Endothelial cell (in vitro differentiated cells): ENCODE measurements at places on chromosomes 16 and 17.

GRCh38 chr17:6669479-6670212 lies 18.1 kb downstream of the C17orf100 start:
- DNase-seq = no peak

GRCh38 chr17:35879773-35880654 lies at the start of gene CCL5:
Gene CCL5, minus strand, starts transcription at chr17:35880360.
- no peak for DNase-seq

DNA sequence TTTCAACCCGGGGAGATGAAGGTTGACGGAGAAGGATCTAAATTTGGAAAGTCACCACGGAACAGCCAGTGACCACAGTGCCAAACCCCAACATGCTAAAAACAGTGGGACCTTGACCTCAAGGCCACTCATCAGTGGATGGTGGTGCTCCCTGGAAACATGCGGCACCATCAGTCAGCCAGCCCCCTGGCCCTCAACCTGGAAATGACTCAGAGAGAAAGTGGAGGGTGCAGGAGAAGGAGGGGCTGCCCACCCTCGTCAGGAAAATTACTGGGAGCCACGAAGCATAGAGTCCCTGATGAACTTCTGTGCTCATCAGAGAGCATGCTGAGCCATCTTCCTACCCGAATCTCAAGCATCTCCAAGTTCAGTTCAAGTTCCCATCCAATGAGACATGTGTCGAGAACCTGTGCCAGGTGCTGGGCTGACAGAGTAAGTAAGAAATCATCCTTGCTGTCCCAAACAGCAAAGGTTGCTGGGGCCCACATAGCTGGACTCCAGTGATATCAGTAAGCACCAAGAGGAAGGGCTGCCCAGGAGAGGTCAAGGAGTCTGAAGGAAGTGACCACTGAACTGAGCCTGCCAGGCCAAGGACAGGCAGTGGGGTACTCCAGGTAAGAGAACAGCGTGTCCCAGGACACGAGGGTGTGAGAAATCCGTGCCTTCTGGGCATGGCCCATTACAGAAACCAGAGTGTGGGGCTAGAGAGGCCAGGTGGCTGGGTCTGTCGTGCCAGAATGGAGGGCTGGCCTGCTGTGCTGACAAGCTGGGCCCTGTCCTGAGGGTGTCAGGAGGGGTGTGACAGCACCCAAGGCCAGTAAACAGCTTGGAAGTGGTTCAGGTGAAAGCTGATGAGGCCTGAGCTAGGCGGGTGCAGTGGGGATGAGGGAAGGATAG lies 5.2 kb downstream of the PECAM1 start:
- no peak for DNase-seq

DNA sequence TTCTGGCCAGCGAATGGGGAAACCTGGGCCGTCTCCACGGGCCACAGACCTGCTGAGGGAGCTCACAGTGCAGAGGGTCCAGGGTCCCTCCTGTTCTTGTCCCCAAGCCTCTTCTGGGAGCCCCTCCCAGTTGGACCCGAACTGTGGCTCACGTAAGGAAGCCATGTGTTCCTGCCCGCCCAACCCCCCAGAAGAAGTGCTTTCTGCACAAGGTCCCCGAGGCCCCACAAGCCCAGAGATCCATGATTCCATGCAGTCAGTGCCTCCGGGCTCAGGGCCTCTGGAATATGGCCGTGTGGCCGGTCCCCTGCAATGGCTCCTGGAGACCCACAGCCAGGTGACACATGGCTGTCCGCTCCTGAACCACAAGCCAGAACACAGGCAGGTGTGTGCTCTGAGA lies 272.4 kb downstream of the C16orf95 start:
- no peak for DNase-seq

GRCh38 chr17:49198211-49198610 lies 12.2 kb downstream of the GNGT2 start:
- no peak for DNase-seq

DNA sequence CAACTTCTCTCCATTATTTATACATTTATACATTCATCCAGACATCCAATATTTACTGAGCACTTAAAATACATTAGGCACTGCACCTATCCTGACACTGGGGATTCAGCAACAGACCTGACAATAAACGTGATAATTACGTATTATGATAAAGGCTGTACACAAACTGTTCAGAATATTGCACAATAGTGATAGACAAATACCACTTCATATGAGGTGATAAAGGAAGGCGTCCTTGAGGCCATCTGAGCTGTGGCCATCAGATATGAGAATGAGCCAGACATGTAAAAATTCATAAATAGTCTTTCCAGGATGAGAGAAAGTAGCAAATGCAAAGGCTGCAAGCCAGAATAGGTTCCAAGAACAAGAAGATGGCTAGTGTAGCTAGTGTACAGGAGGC lies 8.6 kb downstream of the USP32 start:
- no peak for DNase-seq

GRCh38 chr16:85407-85782 lies 7.4 kb downstream of the MPG start:
- DNase-seq = no peak

GRCh38 chr16:75580-76501 lies 2.2 kb upstream of the MPG start:
- peak; percentile 63 for DNase-seq

- no peak for DNase-seq
Observed at GRCh38 chr16:19664166-19664565, 53.9 kb downstream of the KNOP1 start.

DNA sequence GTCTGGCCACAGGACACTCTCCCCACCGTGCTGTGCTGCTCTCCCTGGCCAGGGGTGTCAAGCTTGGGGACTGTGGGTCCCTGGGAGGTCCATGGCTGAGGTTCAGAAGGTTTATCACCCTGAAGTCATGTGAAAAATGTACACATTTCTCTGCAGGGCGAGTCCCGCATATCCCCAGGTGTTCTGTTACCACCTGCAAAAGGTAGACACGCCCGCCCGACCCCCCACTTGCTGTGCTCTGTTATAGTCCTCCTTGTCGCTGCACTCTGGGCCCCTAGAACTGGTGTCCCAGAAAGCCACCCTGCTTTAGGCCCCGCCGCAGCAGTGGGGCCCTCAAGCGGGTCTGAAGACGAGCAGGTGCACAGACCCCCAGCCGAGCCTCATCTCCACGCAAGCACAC lies 11.8 kb downstream of the JPT2 start:
- no peak for DNase-seq

DNA sequence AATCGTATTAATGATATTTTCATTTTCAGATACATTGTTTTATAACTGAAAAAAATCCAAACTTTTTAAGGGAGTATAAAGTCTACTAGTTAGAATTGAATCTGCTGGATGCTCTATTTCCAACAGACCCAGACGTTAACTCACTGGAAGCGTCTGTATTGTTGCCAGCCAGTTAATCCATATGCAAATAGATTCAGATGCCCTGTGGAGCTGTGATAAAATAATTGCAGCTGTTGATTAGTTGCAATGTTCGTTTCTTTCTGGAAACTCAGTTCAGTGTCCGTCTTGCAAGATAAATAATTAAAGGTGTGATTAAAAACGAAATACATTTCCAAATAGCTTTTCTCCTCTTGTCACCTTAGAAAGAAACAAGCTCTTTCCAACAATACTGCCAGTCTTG lies 5.1 kb upstream of the GNA13 start:
- DNase-seq = no peak

DNA sequence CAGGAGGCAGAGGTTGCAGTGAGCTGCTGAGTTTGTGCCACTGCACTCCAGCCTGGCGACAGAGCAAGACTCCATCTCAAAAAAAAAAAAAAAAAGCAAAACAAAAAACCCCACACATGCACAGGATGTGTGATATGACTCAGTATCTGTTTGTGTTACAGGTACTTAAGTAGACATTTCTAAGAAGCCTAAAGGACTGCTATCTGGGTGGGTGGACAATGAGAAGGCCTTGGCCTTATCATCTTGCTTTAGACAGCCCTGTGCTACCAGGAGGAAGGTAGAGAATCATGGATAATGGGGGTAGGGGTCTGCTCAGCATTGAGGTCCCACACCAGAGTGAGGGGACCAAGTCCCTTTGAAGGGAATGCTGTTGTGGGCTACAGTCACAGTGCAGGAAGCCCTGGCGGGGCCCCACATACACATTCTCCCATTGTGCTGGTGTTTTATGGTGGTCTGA lies 26.7 kb downstream of the PLD6 start:
- DNase-seq = no peak

- DNase-seq = no peak
Observed at GRCh38 chr16:13332713-13333255, 431.4 kb downstream of the SHISA9 start.

DNA sequence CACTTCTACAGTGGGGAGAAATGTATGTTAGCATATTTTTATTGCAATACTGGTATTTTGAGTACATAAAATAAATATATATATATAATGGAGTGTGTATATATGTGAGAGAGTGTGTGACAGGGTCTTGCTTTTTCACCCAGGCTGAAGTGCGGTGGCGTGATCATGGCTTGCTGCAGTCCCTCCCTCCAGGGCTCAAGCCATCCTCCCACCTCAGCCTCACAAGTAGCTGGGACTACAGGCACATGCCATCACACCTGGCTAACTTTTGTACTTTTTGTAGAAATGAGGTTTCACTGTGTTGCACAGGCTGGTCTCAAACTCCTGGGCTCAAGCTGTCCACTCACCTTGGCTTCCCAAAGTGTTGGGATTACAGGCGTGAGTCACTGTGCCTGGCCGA lies 4.1 kb downstream of the CYLD start:
- no peak for DNase-seq

GRCh38 chr17:4386406-4386805 lies 19.9 kb upstream of the UBE2G1 start:
- DNase-seq = no peak

DNA sequence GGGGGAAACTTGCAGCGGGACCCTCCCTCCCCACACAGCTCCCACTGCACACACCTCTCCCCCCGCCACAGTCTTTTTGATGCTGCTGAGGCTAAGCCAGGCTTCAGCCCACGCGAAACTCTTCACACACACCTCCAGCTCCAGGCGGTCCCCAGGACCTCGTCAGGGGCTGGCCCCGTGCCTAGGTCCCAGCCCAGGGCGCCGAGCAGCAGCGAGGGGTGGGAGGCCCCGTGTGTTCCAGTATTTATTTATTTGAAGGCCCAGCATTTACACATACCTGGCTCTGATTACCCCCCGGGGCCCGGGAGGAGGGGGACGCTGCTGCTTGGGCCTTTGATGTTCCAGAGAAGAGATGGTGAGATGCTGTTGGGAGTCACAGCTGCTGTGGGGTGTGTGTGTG lies 44.9 kb upstream of the DLX4 start:
- DNase-seq = no peak

GRCh38 chr16:84390131-84390785 lies 21.9 kb downstream of the ATP2C2 start:
- DNase-seq = peak; percentile 18

DNA sequence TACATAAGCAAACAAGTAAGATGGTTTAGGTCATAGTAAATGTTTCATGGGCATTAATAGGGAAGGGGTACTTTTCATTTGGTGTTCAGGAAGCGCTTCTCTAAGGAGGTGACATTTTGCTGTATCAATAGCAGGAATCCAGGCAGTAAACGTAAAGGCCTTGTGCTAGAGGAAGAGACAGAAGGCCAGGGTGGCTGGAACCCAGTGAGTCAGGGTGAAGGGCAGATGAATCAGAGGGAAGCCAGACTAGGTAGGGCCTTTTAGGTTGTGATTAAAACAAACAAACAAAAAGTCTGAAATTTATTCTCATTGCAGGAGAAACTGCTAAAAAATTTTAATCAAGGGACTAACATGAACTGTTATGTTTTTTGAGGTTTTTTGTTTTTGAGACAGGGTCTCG lies 6.5 kb downstream of the BMERB1 start:
- no peak for DNase-seq

- DNase-seq = no peak
Observed at GRCh38 chr17:51057534-51057933, 63.1 kb downstream of the SPAG9 start.

DNA sequence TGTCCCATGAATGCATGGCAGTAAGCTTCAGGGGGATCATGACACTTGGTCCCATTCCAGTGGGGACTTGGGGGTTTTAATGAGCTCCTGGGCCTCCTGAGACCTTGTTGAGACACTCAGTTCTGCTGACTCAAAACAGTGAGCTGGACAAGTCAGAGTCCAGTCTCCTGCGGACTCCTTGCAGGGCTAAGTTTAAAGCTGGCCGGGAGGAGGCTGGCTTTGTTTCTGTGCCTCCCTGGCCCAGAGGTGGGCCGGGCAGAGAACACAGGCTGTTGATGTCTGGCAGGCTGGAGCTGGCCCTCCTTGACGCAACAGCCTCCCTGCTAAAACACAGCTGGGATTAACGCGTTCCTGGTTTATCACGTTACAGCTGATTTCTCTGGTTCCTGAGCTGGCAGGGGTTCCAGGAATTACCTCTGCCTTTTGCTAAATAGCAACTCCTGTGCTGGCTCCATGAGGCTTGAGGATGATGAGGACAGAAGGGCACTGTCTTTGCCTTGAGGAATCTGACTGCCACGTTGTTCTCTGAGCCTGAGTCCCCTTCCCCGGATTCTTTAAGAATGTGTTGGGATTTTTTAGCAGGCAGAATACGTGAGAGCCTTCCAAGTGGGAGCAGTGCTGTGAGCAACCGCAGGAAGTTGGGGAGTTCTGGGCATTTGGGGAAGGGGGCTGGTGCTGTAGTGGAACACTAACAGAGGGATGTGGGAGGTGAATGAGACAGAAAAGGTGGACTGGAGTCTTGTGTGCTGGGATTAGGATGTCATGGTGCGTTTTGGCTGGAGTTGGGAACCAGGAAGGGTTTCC lies 2.0 kb downstream of the GPT2 start:
- no peak for DNase-seq

GRCh38 chr16:25235991-25236390 lies 19.2 kb downstream of the AQP8 start:
- DNase-seq = no peak

- DNase-seq = no peak
Observed at GRCh38 chr16:7321661-7322060, 11.0 kb upstream of the RBFOX1 start.

DNA sequence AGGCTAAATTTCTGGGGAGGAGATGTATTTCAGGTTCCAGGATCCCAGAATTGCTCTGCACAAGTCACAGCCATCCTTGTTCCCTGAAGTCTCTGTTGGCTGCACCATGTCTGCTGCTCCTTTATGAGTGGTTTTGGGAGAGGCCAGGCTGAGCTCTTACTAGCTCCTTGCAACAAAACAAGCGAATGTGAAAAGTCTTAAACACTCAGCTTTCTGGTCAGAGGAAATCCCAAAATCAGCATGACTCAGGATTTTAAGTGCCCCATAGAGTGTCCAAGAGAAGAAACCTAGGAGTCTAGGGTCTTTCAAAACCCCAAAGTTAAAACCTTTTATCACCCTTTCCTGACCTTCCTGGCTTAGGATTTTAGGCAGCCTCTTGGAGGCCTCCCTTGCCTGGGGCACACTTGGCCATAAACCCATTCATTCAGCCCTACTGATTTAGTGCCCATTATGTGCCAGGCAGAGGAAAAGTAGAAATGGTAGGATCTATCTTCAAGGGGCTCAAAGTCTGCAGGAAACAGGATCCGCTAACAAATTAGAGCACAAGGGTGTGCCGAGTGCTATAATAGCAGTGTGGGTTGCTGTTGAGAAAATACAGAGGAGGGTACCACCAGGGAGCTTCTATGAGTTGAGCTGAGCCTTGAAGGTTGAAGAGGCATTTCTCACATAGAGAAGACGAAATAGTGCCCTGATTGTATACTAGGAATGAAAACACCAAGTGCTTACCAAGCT lies 36.9 kb downstream of the SOST start:
- DNase-seq = no peak
